ENCODE measurements at places on chromosomes 2 and 18.

GRCh38 chr18:35426786-35427185 is 49.6 kb upstream of the ZNF396 start:
- no peak for DNase-seq

GRCh38 chr18:45652303-45653080 is 37.2 kb downstream of the SLC14A2 start:
- DNase-seq: no peak

- DNase-seq: no peak
Measured at GRCh38 chr18:37184209-37184868, 355.4 kb downstream of the KIAA1328 start.

- no peak for DNase-seq
Measured at GRCh38 chr2:209534228-209534627, 110.4 kb downstream of the MAP2 start.

DNA sequence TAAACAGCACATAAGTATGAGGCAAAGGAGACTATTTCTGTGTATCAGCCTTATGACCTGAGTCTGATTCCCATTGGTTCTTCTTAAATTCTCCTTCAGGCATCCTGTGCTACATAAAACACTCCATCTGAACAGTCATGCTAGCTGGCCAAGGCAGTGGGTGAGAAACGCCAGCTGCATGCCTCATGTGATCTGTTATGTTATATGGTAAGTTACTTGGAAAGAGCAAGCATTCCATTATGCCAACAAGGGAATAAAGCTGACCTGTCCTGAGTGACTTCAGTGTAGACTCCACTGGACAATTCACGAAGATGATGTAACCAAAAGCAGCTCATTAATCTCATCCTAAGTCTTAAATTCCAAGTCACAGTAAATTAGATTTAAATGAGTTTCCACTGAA is 216.5 kb upstream of the FN1 start:
- DNase-seq: peak; percentile 62

- no peak for DNase-seq
Measured at GRCh38 chr2:217466805-217467204, 536.0 kb downstream of the TNS1 start.

GRCh38 chr2:201580486-201580885 is 62.8 kb downstream of the TMEM237 start:
- peak; percentile 81 for DNase-seq

DNA sequence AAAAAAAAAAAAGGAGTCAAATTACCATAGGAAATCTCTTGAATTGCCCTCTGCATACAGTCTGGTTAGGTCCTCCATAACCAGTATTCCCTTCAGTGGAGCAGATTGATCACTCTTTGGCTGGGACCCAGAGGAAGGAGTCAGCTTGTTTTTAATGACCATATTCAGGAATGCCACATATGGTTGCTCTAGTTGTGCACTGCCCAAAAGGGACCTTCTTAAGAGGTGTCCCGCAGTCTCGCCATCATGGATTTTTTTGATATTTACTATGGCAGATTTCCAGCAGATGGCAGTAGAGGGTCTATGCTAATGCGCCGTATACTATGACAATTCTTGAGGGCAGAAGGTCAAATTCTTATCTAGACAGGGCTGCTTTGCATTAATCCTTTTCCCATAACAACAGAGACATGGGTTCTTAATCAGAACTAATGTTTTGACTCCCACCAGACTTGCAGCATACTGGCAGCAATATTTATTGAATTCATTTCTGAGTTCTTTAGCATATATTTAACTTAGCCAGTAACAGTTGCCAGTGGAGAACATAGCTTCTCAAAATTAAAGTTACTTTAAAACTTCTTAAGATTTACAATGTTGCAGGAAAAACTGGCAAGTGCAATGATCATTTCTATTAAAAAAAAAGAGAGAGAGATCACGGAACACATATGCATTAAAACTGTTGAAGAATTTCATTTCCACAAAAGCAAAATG is 31.8 kb upstream of the INPP4A start:
- no peak for DNase-seq

DNA sequence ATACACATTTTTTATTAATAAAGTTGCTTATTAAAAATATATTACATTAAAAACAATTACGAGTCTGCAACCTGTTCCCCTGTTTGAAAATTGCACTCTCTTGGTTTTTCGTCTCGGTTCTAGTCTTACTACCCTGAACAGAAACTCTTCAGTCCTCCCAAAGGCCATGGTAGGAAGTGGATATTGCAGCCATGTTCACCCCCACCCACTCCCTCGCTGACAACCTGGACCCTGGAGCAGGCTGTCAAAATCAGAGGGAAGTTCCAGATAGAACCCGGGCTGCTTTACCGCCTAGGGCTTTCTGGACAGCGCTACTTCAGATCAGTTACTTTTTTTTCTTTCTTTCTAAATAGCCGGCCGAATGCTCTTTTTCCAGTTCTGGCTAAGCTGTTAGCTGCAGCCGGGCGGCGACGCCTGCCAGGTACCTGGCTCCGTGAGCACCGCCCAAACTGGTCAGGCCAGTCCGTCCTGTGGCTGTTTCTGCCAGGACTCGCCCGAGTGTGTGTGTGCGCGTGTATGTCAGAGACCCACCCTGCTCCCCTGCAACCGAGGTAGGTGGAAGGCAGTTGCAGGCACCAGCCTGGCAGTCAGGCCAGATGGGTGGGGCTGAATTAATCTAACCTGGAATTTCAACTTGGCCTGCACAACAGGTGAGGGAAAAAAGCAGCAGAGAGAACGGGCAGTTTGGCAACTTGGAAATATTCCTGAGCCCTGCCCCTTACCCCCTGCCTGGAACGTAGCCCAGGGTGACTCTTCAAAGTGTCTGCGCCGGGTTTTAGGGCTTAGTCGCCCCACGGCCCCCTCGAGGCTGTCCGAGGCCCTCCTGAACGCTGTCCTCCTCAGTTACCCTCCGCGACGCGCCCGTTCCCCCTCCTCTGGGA is 1.1 kb upstream of the TET3 start:
- DNase-seq: no peak

DNA sequence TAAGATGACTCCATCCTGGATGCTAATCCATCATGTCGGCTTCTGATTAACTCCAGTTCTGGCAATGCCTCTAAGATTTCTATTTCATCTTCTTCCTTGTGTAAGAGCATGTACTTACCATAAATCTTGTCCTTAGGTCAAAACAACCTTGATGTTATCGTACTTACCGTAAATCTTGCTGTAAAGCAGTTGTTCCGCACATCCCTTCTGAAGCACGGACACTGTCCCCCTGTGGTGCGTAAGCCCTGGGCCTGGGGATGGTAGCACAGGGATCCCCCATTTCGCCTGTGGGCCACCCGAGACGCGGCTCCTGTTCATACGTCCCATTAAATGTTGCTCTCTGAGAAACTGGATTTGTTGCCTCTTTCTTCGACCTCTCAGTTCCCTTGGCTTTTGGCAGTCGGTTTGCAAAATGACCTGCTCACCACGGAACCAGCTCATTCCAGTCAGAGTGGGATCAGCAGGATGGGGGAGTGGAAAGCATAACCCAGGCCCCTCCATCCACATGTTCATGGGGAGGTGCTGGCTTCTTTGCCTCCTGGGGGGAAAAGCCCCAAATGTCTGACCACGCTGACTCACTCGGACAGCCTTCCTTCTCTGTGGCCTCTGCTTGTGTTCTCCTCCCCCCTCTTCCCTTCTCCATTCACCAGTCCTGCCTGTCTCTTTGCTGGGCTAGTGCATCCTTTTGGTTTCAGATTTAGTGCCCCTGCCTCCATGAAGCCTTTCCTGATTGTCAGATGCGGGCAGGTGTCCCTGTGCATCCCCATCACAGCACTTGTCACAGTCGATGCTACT is 49.9 kb downstream of the RAB31 start:
- DNase-seq: no peak

DNA sequence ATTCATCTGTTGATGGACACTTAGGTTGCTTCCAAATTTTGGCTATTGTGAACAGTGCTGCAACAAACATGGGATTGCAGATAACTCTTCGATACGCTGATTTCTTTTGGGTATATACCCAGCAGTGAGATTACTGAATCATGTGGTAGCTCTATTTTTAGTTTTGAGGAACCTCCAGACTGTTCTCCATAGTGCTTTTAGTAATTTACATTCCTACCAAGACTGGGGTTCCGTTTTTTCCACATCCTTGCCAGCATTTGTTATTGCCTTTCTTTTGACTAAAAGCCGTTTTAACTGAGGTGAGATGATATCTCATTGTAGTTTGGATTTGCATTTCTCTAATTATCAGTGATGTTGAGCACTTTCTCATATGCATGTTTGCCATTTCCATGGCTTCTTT is 200.3 kb downstream of the MBD5 start:
- no peak for DNase-seq

- DNase-seq: no peak
Measured at GRCh38 chr2:112480530-112481049, 1.4 kb upstream of the TTL start.

DNA sequence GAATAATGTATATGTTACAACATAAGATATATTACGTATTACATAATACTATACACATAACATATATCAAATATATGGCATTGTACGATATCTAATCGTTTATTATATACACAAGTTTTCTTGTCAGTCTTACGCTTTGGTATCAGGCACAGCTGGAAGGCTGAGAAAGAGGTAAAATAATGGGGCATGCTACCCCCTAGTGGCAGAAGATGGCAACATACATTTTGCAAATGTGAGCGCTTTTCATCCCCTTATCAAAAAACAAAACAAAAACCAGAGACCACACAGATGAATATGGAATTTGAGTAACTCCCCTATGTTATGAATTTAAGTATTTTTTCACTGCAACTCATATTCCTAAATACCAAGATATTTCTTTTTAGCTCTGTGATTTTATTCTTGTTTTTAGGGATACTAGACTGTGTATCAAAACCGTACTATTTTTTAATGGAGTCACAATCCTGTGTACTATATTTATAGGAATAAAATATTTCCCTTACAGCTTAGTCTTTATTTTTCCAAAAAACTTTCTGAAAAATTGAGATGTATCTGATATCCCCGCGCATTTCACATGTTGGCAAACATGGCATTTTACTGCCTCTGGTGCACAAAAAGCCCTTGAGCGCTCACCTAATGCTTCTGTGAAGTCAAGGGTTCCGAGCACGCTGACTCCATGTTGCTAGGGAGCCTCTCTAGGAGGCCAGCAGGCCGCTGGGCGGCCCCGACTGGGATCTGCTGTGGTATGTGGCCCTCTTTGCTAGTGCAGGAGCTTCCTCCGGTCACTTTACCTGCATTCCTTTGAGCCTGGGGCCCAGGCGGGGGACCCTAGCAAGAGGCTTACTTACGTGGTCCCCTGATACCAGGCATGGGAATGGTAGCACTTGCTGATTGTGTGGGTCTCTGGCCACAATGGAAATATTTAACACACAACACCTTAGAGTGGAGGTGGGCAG is 62.5 kb downstream of the SLC4A3 start:
- DNase-seq: peak; percentile 45

- no peak for DNase-seq
Measured at GRCh38 chr2:128413014-128413717, 94.5 kb upstream of the HS6ST1 start.

GRCh38 chr18:21369146-21369545 is 127.1 kb downstream of the GREB1L start:
- DNase-seq: no peak

DNA sequence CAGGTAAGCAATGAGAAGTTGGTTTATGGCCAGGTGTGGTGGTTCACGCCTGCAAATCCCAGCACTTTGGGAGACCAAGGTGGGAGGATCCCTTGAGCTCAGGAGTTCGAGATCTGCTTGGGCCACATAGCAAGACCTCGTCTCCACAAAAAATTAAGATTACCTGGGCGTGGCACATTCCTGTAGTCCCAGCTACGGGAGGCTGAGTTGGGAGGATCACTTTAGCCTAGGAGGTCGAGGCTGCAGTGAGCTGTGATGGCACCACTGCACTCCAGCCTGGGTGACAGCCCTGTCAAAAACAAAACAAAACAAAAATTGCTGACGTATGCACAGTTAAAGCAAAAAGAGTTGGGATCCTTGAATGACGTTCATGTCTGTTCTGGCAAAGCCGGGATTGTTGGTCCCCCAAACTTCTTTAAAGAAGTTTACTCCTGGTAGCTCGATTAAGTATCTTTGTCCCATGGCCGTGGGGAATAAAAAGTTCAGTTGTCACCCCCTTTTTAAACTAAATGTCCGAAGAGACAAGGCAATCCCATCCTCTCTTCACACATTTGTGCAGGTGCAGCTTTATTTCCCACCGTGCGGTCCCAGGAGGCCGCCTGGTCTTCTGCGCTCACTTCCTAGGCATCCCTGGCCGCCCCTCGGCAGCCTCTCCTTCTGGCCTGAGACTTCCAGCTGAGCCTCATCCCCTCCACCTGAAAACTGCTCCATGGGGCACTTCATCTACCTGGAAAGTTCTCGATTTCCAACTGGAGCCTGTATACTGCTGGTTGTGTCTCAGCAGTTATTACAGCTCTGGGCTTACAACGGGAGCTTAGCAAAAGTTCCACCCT is 762 bp upstream of the SPOPL start:
- no peak for DNase-seq

DNA sequence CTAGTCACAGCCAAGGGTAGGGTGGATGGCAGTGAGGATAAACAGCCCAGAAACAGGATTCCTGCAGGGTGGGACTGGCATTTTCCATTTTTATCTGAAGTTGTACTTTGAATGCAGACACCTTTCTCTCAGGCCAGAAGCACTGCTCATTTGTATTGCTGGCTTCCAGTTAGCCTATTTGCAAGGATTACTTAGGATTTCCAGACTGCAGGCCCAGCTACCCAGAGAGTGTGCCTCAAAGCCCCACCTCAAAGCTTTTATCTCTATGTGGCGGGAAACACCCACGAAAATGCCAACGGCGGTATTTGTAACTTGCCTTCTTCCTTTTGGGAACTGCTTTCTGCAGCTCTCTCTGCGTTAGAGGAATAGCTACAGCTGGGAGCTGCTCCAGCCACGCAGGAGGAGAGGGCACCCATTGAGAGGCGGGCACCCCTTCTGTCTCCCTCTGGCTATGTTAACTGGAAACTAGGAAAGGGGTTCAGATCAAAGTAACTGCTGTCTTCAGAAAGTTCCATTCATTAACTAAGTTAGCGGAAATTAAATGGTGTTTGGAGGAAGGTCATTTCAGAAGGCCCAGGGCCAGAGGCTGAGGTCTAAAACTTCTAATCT is 144.9 kb downstream of the TGIF1 start:
- DNase-seq: no peak

Measured in AG09309 (cell line).